ENCODE measurements at places on chromosomes 7 and 10.

GRCh38 chr10:7351894-7352293, 58.9 kb downstream of the SFMBT2 start:
- DNase-seq, result no peak

- no peak for DNase-seq
Observed at GRCh38 chr10:11463111-11463510, 148.3 kb downstream of the USP6NL start.

DNA sequence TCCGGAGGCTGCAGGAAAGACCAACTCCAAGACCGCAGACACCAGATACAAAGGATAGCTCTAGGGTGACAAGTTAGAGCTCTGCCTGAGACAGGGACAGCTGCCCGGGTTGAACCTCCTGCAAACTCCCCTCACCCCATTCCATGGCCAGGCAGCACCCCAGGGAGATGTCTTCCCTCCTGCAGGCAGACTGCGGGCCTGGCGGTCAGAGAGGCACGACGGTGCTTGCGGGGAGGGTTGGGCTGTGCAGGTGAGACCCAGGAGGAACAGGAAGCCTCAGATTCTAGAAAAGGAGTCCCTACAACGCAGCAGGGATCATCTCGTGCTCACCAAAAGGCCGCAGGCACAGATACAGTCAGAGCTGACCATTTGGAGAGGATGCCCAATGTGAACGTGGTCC, 34.6 kb downstream of the CARD11 start:
- DNase-seq, result no peak

- no peak for DNase-seq
Observed at GRCh38 chr10:49740346-49741107, 21.6 kb downstream of the OGDHL start.

GRCh38 chr10:49312246-49312869, 13.4 kb downstream of the C10orf71 start:
- DNase-seq, result no peak

DNA sequence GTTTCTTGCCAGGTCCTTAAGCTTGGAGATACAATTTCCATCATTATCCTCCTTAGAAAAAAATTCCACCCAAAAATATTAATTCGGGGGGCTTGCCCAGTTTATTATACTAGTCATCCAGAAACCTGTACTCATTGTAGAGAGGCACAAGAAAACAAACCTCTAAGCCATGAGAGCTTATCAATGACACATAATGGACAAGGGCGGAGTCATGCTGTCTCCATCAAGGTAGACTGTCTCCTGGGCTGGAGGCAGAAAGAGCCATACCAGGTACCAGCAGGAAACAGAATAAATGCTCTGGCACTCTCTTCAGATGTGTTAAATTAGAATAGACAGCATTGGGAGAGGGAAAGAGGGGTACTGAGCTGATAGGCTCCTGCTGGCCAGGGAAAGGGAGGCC, 69.8 kb upstream of the GSDME start:
- DNase-seq, result peak; percentile 35

DNA sequence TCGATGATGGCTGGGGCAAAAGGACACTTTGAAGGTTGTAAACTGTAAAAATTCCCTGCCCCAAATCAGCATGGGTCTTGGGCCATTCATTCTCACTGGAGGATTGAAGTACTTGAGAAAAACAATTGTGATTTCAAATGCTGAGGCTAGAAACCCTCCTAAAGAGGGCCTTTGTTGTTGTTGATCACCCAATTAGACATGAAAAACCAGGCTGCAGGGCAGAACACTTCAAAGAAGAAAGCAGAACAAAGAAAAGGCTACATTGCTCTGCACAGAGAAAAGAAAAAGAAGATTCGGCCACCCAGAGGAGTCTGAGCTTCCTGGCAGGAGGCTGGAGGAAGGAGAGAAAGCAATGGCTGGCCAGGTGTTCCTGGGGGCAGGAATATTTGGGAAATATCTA, 143.1 kb downstream of the NPY start:
- no peak for DNase-seq

GRCh38 chr10:50396491-50397311, 145.4 kb upstream of the ASAH2 start:
- no peak for DNase-seq

DNA sequence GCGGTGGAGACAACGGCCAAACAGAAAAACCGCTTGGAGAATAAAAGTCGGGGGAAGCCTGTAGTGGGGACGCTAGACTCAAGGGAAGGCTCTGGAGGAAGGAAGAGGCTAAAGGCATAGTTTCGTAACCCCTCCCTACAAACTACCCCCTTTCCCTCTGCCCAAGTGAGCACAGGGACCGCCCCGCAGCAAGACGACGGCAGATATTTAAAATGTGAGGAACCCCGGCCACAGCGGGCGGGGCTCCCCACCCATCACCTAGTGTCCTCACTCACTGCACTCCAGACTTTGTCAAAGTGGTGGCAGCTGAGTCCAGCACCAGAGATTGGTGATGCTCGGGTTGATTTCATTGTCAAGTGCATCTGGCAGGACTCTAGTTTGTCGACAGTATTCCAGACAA, 69.1 kb downstream of the PRKAG2 start:
- DNase-seq, result no peak

- no peak for DNase-seq
Observed at GRCh38 chr7:17532861-17533404, 234.5 kb downstream of the AHR start.

DNA sequence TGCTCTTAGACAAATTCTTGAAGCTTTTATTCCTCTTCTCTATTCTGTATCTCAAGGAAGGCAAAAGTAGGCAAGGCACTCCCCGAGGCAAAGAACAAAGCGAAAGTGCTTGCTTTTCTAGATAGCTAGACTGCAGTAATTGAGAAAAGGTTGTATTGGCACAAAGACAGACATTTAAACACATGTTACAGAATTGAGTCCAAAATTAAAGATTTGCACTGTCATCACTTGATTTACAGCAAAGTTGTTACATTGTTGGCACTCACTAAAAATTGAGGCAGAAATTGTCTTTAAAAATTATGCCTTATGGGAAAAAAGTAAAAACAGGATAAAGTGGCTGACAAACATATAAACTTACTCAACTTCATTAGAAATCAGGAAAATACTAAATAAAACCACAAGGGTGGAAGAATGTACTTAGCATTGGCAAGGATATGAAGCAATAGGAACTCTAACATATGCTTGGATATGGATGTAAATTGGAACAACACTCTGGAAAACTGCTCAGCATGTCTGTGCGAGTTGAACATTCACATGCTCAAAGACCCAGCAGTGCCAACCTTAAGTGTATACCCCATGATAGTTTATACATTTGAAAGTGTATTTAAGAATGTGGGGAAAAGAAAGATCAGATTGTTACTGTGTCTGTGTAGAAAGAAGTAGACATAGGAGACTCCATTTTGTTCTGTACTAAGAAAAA, 491.3 kb downstream of the GLRX3 start:
- DNase-seq, result no peak

GRCh38 chr7:142412551-142413193, 154.8 kb upstream of the PRSS58 start:
- peak; percentile 48 for DNase-seq
